Activated CD4-positive, alpha-beta T cell treated with anti-CD3 and anti-CD28 coated beads, Interleukin-2, amount 10 ng/mL, durations not matched to agents 7 days and 5 days (primary cell): ENCODE measurements at places on chromosomes 11 and 22. TPM values are rescaled to one million over a fixed set of nuclear protein-coding genes. Genes with fewer than 3 reads are reported as not detected.

DNA sequence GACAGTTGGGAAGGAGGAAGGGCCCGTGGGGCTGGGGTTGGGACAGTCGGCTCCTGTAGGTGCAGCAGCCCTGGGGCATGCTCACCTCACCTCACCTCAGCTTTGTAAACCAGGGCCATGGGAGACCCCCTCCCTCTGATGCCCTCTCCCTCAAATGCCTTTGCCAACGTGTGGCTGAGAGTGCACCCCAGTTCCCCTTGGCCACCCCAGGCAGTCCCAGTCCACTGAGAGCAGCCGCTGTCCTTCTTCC is 4.2 kb upstream of the NEAT1 start:
- H3K4me3 ChIP-seq, result peak overlapping the region; percentile 91
- H3K27me3 ChIP-seq, result peaks cover 5% of the 10 kb centered on the region
- H3K36me3 ChIP-seq, result peaks cover 8% of the 10 kb centered on the region
- H3K27ac ChIP-seq, result peak overlapping the region; percentile 97

- H3K36me3 ChIP-seq, result no peaks in the 10 kb centered on the region
- H3K27ac ChIP-seq, result no peak overlapping the region
- H3K27me3 ChIP-seq, result peaks cover 39% of the 10 kb centered on the region
- no peaks in the 10 kb centered on the region for H3K4me1 ChIP-seq
- no peak for DNase-seq
- no peak overlapping the region for H3K4me3 ChIP-seq
Measured at GRCh38 chr11:112968941-112969713, 7.9 kb downstream of the NCAM1 start.

CABP4 gene
- total RNA-seq, result 1.3 TPM

F2 gene
- total RNA-seq, result not detected

- no peaks in the 10 kb centered on the region for H3K36me3 ChIP-seq
- H3K27me3 ChIP-seq, result peaks cover 39% of the 10 kb centered on the region
- no peak overlapping the region for H3K27ac ChIP-seq
- no peak overlapping the region for H3K4me3 ChIP-seq
- DNase-seq, result no peak
Measured at GRCh38 chr11:71251761-71252268, 562 bp downstream of the SHANK2 start.

C1QTNF4 gene
- not detected for total RNA-seq

MPPED1 gene
- total RNA-seq, result not detected

GRCh38 chr11:35735903-35736302 is 73.3 kb downstream of the TRIM44 start:
- no peak overlapping the region for H3K4me3 ChIP-seq
- H3K36me3 ChIP-seq, result peaks cover 37% of the 10 kb centered on the region
- H3K27me3 ChIP-seq, result no peaks in the 10 kb centered on the region
- DNase-seq, result no peak
- peaks cover 10% of the 10 kb centered on the region for H3K4me1 ChIP-seq
- H3K27ac ChIP-seq, result no peak overlapping the region

MAP6 gene
- 0.25 TPM for total RNA-seq

DNA sequence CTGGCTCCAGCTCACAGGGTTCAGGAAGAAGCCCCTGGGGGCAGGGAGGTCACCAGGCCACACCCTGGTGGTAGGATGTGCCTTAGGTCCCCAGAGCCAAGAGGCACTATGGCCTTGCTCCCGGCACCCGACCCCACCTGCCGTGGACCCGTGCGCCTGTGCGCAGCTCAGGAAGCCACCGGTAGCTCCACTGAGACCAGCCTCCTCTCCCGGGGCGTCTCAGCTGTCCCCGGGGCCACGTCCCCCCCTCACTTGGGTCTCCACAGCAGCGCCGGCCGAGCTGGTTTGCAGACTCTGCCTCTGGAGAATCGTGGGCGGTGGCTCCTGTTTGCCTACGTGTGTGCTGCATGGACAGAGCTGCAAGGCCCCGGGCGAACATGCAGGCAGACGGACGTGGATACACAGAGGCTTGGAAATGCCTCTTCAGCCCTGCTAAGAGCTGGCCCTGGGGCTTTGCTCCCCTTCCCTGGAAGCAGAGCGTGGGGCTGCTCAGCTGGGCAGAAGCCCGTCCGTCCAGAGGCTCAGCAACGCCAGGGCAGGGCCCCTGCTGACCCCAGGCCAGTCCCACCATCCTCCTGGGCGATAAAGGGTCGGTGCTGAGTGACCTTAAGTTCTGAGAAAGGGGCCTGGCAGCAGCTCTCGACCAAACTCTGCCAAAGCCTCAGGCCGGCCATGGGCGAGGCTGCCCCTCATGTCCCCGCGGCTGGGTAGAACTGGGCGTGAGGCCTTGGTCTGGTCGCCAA is 15.3 kb upstream of the MUC5B start:
- no peaks in the 10 kb centered on the region for H3K4me1 ChIP-seq
- no peaks in the 10 kb centered on the region for H3K36me3 ChIP-seq
- no peak overlapping the region for H3K4me3 ChIP-seq

DNA sequence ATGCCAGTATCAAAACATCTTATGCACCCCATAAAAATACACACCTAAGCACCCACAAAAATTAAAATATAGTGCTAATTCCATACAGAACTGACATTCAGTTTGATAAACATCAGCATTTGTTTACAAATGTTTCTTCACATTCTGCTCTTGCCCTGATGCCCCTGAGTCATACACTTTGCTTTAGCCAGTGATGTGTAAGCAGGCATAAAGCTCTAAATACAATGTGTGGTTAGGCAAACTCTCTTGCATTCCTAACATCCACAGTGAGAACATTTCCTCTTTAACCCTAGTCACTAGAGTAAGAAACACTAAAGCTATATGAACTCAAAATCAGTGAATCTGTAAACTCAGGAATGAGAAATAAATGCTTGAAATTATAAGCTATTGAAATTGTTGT is 1060.7 kb downstream of the FAM181B start:
- H3K4me3 ChIP-seq, result no peak overlapping the region
- no peaks in the 10 kb centered on the region for H3K36me3 ChIP-seq

- H3K4me1 ChIP-seq, result no peaks in the 10 kb centered on the region
- no peak for DNase-seq
- H3K36me3 ChIP-seq, result no peaks in the 10 kb centered on the region
- H3K27ac ChIP-seq, result no peak overlapping the region
- H3K27me3 ChIP-seq, result peaks cover 3% of the 10 kb centered on the region
Measured at GRCh38 chr11:119531056-119531455, 108.1 kb upstream of the THY1 start.

FOLR1 gene
- not detected for total RNA-seq

DEFB131B gene
- total RNA-seq, result not detected

DNA sequence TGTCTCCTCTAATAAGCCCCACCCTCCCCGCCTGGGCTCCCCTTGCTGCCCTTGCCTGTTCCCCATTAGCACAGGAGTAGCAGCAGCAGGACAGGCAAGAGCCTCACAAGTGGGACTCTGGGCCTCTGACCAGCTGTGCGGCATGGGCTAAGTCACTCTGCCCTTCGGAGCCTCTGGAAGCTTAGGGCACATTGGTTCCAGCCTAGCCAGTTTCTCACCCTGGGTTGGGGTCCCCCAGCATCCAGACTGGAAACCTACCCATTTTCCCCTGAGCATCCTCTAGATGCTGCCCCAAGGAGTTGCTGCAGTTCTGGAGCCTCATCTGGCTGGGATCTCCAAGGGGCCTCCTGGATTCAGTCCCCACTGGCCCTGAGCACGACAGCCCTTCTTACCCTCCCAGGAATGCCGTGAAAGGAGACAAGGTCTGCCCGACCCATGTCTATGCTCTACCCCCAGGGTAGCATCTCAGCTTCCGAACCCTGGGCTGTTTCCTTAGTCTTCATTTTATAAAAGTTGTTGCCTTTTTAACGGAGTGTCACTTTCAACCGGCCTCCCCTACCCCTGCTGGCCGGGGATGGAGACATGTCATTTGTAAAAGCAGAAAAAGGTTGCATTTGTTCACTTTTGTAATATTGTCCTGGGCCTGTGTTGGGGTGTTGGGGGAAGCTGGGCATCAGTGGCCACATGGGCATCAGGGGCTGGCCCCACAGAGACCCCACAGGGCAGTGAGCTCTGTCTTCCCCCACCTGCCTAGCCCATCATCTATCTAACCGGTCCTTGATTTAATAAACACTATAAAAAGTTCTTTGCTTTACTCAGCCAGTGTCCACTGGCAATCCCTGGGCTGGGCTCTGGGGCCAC is 14.4 kb downstream of the TSKU start:
- H3K27ac ChIP-seq, result no peak overlapping the region
- peaks cover 11% of the 10 kb centered on the region for H3K27me3 ChIP-seq
- DNase-seq, result peak; percentile 5
- no peak overlapping the region for H3K4me3 ChIP-seq
- H3K4me1 ChIP-seq, result peaks cover 10% of the 10 kb centered on the region
